Ammon's horn (tissue), 1 donor: ENCODE measurements at places on chromosomes 6 and 20.

- DNase-seq = no peak
Observed at GRCh38 chr6:168711666-168712300, 270.8 kb downstream of the SMOC2 start.

GRCh38 chr6:71592643-71593042 is 293.7 kb upstream of the RIMS1 start:
- no peak for DNase-seq

- no peak for DNase-seq
Observed at GRCh38 chr6:41678511-41679084, 40.3 kb downstream of the MDFI start.

DNA sequence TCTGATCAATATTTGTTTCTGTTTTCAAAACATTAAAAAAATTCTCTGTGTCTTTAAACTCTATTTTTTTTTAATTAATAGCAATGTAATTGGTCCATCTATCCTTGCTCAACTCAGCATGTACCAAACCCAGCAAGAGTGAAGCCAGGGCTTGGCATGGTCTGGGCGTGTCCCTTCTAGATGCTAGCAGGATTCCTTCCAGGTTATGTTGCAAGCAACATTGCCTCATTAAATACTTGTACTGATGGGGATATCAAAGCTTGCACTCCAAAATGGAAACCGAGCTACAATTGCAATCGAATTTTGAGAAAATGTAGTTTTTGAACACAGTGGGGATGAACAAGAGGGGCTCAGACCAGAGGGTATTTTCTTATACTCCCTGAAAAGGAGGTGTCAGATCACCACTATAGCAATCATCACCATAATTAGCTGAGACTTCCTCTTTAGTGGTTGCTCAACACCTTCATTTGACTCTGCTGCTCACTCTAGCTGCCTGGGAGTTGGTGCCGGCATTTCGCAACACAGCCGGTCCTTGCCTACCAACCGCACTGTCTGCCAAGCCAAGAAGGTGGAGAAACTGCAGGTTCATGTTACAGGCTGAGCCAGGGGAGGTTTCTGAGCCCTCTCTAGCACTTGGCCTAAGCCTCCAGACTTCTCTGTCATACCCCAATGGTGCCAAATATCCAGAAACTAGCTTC is 67.8 kb upstream of the RALGAPA2 start:
- DNase-seq = peak; percentile 62

DNA sequence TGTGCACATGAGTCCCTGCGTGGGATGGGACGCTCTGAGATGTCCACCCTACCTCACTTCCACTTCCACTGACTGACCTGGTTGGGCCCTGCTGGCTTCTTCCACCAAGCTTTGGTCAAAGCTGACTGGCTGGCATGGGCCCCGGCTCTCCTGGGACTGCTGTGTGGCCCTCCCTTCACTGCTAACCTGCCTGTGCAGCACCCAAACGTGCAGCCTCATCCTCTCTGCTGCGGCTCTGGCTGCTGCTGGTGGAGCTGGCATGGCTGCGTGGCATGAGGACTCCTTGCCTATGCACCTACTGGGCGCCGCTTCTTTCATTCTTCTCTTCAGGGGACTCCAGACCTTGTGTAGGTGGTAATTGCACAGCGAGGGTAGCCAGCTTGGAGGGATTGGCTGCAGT is 18.7 kb upstream of the IP6K3 start:
- no peak for DNase-seq

DNA sequence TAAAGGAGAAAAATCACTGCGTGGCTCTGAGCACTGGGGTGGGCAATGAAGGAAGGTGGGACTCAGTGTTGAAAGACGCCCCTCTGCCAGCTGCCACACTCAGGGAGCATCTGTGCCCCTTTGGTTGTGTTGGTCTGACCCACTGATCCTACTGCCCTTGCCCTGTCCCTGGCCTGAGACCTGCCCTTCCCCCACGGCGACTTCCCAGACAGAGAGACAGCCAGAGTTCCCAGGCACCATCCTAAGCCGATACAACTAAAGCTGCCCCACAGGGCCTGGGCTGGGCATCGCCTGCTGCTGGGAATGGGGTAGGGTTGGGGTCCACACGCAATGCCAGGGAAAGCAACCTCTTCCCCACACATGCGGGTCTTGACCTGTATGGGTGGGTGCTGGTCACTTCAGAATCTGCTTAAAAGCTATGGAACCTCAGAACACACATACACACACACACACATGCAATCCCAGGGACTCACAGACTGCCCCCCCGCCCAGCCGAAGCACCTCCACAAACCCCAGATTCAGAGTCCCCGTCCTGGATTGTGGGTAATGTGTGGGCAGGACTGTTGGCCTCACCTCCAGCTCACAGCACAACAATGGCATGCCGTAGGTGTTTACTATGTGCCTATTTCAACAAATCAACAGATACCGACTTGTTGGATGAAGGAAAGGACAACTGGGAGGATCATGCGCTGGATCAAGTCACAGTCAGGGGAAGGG is 10.9 kb upstream of the SPDEF start:
- DNase-seq = no peak

GRCh38 chr20:3686867-3687321 is 5.1 kb upstream of the ADAM33 start:
- peak; percentile 75 for DNase-seq

DNA sequence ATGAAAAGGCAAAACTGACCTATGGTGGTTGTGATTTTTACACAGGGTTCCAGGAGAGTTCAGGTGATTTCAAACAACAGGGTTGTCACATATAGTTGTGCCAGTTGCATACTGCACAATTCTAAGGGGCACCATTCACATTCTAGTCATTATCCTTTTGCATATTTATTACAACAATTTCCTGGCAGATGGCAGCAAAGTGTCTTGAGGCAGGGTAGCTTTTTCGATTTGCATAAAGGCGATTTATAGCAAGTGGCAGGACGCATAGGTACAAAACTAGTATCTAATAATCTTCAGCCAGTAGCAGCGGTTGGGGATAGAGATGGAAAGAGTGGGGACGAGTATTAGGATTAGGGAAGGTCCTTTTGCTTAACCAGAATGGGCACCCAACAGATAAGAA is 46.5 kb upstream of the TRAF3IP2 start:
- DNase-seq = no peak
